ENCODE measurements at places on chromosomes 6 and 20.

- DNase-seq, result no peak
Measured at GRCh38 chr20:10478205-10478604, 43.1 kb downstream of the SLX4IP start.

DNA sequence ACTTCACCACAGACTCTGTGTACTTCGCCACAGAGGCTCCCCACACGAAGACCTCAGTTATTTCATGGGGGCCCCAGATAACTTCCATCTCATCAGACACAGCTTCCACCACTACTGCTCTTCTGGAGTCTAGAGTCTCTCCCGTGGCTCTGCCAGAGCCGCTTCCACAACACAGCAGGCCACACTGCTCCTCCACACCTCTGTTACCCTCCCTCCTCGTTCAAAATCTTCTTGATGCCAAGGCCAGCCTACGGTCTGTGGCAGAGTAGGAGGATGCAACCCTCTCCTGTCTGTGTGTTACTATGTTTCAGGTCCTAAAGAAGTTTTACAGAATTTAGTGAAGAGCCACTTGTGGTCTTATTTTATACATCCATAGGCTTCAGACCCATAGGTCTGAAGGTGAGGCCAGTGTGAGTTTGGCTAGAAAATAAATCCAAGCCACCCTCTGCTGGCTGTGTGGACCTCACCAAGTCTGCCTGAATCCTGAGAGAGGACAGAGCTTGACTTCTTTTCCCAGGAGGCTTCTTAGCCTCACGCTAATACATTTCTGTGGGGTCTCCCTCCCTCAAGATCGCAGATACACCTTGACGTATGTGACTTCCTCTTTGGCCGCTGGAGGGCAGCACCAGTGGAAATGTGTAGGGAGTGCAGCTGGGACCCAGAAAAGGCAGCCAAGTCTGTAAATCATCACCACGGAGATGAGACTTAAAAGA is 197.7 kb downstream of the FAXC start:
- DNase-seq, result no peak

- DNase-seq, result no peak
Measured at GRCh38 chr6:158488065-158488464, 71.8 kb upstream of the TMEM181 start.

- no peak for DNase-seq
Measured at GRCh38 chr6:26304797-26305640, 60.0 kb upstream of the BTN3A2 start.

DNA sequence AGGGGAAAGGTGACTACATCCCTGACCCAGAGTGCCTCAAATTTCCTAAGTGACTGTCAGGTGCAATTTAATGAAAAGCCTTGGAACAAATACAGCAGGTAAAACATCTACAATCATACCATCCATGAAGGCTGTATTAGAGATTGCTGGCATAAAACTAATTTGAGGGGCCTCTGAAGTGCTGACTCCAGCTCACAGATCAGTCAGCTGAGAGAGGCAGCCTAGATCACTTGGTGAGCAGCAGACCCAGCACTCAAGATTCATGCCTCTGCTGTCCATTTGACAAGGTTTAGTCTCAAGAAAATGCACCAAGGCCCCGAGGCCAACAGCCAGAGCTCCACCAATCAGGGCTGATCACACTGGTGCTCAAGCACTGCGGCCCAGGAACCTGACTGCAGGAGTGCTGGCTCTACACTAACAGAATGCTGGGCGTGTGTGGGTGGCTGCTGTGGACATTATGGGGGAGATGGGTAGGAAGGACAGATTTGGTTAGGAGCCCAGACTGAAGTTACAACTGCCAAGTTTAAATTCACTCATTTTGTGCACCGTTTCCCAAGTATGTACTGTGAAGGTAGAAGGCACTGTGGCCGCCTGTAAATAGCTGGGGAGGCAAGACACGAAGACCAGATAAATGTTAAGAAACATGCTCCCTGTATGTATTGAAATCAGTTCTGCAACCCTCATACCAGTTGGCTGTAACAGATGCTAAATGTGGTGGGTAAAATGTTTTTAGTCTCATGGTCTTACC is 28.2 kb downstream of the SNX5 start:
- no peak for DNase-seq

DNA sequence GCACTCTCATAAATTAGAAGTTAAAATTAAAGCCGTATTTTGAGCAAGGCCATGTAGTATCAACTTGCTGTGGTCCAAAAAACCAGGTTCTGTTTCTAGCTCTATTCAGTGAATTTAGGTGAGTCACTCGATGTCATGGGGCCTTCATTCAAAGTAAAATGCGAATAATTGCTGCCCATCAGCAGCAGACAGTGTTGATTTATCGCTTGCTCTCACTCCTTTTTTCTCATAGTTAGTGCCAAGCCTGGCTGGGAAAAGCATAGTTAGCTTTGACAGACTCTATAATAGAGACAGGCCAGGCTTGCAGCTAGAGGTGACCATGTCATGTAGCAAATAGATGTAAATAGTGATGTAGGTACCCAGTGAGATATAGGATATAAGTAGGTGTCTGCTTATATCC is 136.0 kb downstream of the EDN1 start:
- DNase-seq, result no peak

DNA sequence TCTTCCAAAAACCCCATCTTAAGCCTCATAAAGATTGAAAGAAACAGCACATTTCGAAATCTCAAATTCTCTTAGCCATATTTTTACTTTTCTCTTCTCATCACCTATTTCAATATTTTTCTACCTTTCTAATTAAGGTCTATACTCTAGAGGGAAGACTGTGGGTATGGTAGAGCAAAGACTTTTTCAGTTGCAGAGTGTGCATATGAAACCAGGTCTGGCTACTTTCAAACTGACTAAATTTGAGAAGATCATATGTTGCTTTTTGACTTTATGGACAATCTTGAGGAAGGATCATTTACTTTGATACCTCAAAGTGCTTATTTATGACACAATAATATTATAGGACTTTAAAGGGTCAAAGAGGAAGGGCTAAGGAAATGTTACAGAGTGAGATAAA is 20.7 kb downstream of the FILIP1 start:
- no peak for DNase-seq

DNA sequence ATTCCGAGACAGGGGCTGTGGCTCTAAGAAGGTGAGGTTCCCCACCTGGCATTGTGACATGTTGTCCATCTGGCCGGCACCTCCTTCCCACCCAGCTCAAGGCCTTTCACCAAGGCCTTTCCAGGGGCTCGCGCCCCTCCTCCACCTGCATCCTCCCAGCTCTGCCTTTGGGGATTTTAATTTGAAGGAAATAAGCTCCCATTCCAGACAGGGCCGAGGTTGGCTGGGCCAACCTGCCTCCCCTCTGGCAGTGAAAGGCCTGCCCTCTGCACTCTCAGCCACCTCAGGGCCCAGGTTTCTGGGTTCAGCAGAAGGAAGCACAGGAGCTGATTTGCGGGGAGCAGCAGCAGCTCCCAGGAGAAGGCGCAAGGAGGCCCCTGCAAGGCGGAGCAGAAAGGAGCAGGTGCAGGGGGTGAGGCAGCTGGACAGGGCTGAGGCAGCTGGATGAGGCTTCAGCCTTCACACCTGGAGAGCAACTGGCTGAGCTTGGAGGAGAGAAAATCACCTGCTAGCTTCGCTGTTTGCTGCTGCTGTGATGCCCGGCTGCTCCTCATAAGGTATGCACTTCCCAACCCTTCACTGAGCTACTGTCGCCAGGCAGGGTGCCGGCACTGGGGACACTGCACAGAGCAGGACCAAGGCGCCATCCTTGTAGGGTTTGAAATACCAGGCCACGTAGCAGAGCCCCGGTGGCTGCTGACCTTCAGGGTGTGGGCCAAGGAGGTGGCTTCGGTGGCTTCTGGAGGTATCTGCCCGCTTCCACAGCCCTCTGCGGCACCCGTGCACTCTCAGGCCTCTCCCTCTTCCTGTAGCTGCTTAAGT is 147.0 kb downstream of the SYNDIG1 start:
- no peak for DNase-seq

- DNase-seq, result no peak
Measured at GRCh38 chr6:147563472-147563871, 55.0 kb downstream of the SAMD5 start.

- no peak for DNase-seq
Measured at GRCh38 chr6:9116026-9116425, 680.7 kb upstream of the SLC35B3 start.

DNA sequence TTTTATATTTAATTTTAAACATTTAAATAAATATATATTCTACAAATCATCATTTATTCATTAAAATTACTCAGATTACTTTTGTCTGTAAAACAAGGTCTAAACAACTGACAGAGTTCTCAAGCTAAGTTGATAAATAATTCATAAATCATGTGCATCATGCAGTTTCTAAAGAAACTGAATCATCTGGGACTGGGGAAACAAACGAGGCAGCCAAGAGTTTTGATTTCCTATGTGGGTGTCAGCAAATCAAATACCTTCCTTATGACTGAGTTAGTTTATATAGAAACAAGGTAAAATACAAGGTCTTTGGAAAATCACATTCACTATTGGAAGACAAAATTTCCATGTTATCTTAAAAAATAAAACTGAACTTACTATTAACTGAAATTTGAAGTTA is 149.9 kb upstream of the BEND6 start:
- no peak for DNase-seq

- no peak for DNase-seq
Measured at GRCh38 chr20:37327748-37328147, 18.2 kb upstream of the SRC start.

- DNase-seq, result no peak
Measured at GRCh38 chr6:41642960-41643898, 5.0 kb downstream of the MDFI start.

DNA sequence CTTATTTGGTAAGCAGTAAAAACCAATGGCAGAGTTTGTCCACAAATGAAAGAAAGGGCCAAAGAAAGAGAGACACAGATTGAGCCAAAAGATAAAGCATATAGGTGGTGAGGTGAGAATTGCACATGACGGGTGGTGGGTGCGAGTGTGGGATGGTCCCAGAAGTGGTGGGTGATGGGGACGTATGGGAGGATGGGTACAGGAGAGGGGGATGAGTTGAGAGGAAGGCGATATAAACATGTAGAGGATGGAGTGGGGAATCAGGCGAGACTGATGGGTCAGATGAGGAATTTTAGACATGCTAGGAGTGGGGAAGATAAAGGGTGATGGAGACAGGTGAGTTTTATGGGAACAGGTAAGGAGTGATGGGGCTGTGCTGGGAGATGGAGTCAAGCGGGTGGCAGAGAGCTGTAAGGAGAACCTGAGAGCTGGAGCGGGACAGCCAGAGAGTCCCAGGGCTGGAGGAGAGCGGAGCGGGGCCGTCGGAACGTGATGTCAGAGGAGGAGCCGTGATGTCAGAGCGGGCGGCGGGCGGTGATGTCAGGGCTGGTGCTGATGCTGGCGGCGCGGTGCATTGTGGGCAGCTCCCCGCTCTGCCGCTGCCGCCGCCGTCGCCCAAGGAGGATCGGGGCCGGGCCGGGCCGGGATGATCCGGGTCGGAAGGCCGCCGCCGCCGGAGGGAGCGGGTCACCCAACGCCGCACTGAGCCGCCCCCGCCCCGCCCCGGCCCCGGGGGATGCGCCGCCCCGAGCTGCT is at the start of gene TTBK1:
Gene TTBK1, plus strand, starts transcription at position 574 of the 756 bp plus-strand sequence. CDS start 3,180 bp downstream, outside the sequence.
- DNase-seq, result no peak

- DNase-seq, result no peak
Measured at GRCh38 chr6:79687759-79688158, 56.6 kb downstream of the SH3BGRL2 start.

DNA sequence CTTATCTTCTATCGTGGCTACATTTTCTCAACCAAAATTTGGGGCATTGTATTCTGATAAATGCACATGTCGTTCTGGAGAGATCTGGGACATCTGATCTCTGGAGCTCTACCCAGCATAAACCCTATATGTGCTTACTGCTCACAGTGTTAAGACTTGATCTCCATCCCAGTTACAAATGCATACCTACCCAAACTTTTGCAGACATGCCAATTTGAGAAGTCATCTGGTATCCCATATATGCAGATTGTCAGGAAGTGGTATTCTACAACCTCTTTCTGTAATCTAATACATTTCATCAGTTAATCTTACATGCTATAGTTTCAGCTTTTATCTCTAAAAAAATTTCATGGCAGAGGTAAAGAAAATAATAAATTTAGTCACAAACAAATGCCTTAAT is 11.2 kb downstream of the BAG2 start:
- no peak for DNase-seq

- no peak for DNase-seq
Measured at GRCh38 chr6:169155481-169155880, 98.2 kb downstream of the THBS2 start.

DNA sequence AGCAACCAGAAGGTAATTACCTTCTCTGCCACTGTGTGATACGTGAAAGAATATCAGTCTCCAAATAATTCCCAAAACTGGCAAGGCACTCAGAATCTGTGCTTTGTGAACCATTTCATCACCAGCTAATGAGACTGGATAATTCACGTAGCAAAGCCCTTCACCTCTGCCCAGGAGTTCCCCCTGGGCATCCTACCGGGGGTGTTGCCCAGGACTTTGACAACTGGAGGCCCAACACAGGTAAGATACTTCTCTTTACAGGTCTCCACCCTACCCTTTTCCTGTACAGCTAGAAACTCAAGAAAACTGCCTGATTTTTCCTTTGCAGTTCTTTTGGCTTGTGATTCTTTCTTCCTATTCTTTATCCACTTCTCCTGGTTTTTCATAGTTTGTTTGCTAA is 2.7 kb upstream of the CD24 start:
- no peak for DNase-seq

DNA sequence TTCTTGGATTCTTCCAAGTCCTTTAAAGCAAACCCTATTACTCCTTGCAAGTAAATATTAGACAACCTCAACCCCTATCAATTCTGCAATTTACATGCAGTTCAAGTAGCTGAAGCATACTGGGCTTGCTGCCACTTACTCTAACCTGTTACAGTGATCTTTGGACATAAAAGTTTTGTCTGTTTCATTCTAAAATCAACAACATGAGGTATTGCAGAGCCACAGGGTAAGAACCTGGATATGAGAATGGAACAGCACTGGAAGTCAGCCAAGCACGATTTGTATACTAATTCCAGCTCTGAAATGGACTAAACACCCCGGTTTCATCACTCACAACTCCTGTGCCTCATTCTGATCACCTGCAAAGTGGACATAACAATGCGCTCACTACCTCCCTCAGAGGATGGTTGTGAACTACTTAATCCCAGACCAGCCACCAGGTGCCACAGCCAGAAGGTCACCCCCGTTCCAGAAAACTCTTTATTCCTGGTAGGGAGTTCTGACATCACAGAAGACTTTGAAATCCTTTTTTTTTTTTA is 270.0 kb downstream of the ADGB start:
- DNase-seq, result no peak

- DNase-seq, result no peak
Measured at GRCh38 chr6:86251106-86251505, 608.4 kb upstream of the SYNCRIP start.

GRCh38 chr6:70636596-70636995 is 31.1 kb upstream of the SMAP1 start:
- DNase-seq, result no peak

DNA sequence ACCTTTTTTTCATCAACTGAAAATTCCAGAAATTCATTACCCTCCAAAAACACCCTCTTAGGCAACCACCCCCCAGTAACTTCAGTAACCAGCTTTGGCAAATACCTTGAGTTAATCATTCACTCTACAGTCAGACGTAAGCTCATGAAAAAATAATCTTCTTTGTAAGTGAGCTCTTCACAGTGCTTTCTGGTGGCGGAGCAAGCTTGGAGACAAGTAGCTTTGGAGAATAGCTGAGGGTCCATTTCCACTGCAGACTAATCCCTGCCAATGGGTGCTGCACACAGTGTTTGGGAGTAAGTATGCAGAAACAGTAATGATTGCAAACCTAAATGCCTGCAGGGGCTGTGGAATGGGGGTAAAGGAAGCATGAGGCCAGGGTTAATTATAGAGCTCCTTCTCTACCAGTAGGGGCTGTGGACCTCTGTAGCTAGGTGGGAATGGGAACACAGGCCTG is 56.8 kb upstream of the HINT3 start:
- DNase-seq, result no peak

- DNase-seq, result no peak
Measured at GRCh38 chr6:121171879-121172278, 162.4 kb downstream of the TBC1D32 start.
